ENCODE measurements at places on chromosomes 3 and 15.

DNA sequence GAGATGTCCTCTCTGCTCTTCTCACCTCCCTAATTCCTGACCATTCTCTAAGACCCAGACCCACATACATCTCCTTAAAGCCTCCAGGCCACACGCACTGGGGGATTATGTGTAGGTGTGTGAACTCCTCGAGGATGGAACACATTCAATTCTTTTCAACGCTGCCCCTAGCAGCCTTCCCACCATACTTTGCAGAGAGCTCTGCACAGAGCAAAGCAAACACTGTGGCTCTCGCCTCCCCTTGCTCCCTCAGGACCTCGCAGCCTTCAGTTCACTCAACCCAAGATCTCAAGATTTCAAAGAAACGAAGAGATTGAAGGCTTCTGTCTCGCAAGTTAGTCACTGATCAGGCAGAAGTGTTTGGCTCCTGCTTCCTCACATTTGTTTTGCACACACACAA is 6.0 kb downstream of the ACTC1 start:
- no peak for DNase-seq

DNA sequence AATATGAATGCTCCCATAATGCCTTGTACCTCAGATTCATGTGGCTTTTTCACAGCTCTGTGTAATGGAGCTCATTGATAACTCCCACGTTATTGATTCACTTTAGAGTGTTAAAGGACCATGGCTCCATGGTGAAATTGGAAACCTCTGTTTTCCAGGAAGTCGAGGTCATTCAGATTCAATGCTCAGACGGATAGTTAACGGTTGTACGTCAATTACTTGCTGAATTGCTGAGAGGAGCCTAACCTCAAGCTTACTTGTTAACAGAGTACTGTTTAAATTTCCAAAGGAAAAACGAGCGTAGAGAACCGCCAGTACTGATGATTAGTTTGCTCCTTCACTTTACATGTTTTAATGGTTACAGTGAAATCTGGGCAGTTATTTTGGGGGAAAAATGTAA is 11.1 kb downstream of the ABHD17C start:
- DNase-seq, result no peak

DNA sequence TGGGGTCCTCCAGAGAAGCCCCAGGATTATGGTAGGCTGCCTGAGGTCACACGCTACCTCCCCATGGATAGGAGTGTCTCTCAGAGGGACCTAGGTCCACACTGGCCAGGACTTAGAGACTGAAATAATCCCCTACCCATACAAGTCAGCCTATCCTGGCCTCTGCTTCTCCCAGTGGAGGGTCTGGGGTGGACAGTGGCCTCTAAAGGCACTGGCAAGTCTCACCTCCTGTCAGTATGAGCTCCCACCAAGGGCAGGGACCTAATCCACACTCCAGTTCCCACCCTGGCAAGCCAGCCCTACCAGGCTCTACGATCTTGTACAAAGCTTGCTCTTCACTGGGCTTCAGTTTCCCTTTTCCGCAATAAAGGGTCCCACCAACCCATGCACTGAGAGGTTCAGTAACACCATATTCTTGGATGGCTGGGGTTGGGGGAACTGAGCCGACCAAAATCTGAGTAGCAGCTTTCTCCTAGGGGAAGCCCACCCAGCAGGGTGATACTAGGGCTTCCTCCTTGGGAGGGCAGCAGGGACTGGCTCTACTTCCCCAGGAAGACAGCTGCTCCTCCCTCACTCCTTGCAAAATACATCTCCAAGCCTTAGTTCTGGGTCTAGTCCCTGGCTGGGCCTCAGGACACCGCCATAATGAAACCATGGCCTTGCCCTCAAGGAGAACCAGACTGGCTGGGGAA is 2.4 kb downstream of the CISH start:
- DNase-seq, result no peak

GRCh38 chr15:77577366-77577950 is 55.3 kb downstream of the LINGO1 start:
- DNase-seq, result no peak

DNA sequence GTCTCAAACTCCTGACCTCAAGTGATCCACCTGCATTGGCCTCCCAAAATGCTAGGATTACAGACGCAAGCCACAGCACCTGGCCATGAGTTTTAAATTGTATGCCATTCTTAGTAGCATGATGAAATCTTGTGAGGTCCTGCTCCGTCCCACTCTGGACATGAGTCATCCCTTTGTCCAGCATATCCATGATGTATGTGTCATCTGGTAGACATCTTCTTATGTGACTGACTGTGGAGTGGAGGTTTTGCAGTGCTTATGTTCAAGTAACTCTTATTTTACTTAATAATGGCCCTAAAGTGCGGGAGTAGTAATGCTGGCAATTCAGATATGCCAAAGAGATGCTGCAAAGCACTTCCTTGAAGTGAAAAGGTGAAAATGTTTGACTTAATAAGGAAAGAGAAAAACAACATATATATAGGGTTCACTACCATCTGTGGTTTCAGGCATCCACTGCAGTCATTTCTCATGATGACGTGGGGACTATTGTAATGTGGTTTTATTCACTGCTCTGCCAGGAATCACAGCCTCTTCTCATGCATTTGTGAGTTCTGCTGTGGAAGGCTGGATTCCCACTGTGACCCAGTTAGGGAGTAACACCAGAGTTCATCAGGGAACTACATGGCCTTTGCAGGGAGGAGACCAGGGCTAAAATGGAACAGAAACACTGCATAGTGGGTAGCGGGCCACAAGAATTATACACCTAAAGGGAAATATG is 204.6 kb upstream of the STRIT1 start:
- DNase-seq, result no peak

GRCh38 chr3:190041333-190042041 is 79.2 kb downstream of the P3H2 start:
- no peak for DNase-seq

DNA sequence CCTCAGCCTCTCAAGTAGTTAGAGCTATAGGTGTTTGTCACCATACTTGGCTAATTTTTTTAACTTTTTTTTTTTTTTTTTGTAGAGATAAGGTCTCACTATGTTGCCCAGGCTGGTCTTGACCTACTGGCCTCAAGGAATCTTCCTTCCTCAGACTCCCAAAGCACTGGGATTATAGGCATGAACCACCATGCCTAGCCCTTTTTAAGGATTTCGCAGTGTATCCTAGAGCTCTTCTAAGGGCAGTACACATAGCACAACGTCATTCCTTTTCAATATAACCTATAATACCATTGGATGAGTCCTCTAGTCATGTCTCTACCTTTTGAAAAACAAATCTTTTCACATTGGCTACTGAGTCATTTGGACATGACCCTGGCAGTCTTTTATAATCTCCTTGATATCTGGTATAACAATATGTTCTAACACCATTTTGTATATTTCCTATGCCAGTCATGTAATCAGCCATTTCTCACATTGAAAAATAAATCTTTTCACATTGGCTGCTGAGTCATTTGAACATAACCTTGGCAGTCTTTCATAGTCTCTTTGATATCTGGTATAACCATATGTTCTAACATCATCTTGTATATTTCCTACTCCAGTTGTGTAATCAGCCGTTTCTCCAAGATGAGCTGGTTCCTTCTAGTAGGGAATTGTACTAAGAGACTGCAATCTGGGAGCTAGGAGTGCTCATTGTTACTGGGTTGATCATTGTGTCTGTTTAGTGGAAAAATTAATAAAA is 944.7 kb downstream of the MCTP2 start:
- DNase-seq, result no peak

DNA sequence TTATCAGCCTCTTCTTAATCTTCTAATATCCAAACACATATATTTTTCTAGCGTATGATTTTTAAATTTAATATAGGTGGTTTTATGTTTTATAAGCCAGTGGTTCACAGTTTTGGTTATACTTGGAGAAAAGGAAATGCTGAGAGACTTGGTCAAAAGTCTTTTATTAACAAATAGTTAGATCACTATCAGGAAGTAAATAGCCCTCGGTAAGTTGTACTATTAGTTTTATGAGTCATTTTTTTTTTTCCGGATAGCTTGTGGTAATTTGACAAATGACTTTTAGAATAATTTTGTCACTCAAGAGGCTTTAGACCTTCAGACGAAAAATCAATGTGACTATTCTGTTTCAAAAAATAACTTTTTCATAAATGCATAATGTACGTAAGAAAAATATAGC is 232.2 kb upstream of the ROBO1 start:
- no peak for DNase-seq

DNA sequence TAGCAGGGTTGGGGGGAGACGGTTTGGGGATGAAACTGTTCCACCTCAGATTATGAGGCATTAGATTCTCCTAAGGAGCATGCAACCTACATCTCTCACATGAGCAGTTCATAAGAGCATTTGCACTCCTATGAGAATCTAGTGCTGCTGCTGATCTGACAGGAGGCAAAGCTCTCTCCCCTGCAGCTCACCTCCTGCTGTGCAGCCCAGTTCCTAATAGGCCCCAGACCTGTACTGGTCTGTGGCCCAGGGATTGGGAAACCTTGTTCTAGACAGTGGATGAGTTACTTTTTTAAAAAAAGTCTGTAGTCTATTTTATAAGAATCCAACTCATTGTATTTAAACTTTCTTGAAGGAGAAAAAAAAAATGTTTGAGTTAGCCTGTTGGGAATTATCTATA is 100.0 kb downstream of the HHLA2 start:
- DNase-seq, result no peak

DNA sequence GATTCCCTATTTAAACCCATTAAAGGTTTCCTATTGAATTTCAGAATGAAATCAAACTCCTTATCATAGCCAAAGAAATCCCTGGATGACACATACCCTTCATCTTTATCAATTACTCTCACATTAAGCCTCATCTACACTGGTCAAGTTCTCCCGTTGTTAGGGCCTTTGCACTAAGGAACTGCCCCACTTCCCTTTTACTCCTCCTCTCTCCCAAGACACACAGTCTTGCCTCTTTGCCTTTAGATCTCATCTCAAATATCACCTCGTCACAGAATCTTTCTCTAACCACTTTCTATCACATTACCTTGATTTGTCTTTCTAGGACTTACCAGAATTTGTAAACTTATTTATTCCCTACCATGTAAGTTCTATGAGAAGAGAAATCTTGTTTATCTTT is 117.6 kb downstream of the TMCC1 start:
- DNase-seq, result no peak

DNA sequence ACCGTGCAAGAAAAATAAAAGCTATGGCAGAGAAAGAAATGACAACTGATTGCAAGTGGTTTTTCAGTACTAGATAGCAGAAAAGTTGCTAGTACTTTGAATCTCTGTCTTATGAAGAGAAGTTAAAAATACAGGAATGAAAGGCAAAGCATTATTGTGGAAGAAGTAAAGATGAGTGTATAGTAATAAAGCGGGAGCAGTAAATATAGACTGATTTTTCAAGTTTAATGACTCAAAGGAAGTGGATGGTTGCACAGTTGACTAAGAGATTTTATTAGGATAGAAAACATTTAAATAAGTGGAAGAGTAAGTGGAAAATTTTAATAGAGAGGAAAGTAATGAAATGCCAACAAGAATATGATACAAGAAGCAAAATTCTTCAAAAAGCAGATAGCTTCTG is 1076.1 kb upstream of the CADM2 start:
- no peak for DNase-seq

DNA sequence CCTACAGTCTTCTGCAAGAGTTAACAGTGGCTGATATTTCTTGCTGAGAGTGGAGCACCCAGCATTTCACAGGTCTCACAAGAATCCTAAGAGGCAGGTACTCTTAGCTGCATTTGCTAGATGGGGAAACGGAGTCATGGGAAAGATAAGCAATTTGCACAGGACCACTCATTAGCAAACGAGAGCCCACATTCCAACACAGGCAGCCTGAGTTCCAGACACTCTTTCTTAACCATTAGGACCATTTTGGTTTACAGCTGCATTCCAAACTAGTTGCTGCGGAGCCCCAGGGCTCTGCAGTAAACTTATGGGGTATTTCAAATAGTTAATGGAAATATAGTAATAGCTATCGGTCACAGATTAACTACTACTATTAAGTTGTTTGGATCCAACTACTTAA is 42.5 kb downstream of the LYZL4 start:
- no peak for DNase-seq

DNA sequence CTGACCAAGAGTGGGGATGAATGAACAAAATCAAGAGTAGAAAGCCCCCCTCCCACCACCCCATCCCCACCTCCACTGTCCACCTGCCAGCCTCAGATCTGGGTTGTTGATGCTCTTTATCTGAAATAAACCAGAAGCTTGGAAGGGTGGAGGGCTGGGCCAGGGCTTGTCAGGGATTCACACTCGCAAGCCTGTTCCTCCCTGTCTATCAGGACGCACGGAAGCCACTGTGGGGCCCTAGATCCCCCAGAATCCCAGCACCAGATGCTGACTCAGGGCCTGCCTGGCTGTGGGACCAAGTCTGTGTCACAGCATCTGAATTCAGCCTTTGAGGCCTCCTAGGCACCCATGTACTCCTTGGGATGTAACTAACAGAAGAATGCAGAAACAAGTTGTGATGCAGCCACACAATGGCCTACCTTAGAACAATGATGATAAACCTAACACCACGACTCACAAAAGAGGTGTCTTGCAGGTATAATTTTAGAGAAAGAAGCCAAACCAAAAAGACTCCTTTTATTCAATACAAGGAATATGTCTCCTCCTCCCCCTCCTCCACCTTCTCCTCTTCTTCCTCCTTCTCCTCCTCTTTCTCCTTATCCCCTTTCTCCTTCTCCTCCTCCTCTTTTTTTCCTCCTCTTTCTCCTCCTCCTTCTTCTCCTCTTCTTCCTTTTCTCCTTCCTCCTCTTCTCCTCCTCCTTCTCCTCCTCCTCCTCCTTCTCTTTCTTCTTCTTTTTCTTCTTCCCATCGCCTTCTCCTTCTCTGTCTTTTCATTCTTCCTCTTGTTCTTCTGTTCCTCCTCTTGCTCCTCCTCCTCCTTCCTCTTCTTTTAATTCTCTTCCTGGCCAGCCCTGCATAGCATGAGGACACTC is 234.7 kb downstream of the PLCL2 start:
- no peak for DNase-seq
